ENCODE measurements at places on chromosomes 12 and 14. TPM values are rescaled to one million over a fixed set of nuclear protein-coding genes. Genes with fewer than 3 reads are reported as not detected.

The BDKRB1 gene
- not detected for total RNA-seq

DNA sequence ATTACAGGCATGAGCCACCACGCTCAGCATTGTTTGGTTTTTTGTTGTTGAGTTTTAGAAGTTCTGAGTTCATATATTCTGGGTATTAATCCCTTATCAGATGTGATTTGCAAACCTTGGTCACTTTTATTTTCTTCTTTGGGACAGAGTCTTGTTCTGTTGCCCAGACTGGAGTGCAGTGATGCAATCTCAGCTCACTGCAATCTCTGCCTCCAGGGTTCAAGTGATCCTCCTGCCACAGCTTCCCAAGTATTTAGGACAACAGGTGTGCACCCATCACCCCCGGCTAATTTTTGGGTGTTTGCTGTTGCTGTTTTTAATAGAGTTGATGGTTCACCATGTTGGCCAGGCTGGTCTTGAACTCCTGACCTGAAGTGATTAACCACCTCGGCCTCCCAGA is 11.8 kb downstream of the USP30 start:
- DNase-seq = no peak

DNA sequence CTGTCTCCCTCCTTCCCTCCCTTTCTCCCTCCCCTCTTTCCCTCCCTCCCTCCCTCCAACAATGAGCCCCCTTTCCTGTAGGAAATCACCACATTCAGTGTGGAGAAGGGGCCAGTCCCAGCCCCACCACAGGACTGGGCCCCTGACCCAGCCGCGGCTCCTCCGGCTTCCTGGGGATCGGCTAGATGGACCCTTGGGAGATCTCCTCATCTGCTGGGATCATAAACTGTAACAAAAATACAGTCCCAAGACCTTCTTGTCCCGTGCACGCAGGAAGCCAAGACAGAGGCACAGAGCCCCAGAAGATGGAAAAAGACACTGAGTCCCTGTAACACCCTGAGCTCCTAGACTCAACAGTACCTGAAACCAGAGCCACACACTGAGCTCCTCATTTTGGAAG is 23.9 kb downstream of the DIO3 start:
- no peak for DNase-seq

GRCh38 chr12:15772405-15773018 is 16.7 kb downstream of the EPS8 start:
- peak; percentile 43 for DNase-seq

GRCh38 chr14:94177806-94178205 is 3.7 kb downstream of the PPP4R4 start:
- no peak for DNase-seq

All from fibroblast of the aortic adventitia (primary cell).